ENCODE measurements at places on chromosomes 7 and 10. TPM values are rescaled to one million over a fixed set of nuclear protein-coding genes. Genes with fewer than 3 reads are reported as not detected.

DNA sequence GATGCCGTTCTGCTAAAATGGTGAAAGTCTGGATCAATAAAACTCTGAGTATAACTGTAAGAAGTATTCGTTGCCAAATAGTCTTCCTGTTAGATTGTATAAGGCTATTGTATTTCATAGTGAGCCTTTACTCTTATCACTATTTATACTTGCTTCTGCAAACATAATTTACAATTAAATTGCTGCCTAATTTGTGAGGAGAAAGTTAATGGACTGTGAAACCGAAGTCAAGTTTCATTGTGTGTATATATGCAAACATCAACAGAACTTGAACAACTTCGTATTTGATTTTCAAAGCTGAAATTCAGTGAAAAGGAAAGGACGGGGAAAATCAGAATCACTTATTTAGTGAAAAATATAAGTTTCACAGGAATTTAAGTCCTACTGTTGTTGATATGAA is 135.9 kb upstream of the CCDC6 start:
- DNase-seq = no peak

- no peak for DNase-seq
Observed at GRCh38 chr10:62939698-62940097, 123.5 kb upstream of the EGR2 start.

- DNase-seq = no peak
Observed at GRCh38 chr10:25820874-25821273, 113.2 kb upstream of the MYO3A start.

GRCh38 chr10:90862908-90863514 is 5.2 kb upstream of the HTR7 start:
- peak; percentile 16 for DNase-seq

Gene NRP1
- 17.2 TPM for total RNA-seq

DNA sequence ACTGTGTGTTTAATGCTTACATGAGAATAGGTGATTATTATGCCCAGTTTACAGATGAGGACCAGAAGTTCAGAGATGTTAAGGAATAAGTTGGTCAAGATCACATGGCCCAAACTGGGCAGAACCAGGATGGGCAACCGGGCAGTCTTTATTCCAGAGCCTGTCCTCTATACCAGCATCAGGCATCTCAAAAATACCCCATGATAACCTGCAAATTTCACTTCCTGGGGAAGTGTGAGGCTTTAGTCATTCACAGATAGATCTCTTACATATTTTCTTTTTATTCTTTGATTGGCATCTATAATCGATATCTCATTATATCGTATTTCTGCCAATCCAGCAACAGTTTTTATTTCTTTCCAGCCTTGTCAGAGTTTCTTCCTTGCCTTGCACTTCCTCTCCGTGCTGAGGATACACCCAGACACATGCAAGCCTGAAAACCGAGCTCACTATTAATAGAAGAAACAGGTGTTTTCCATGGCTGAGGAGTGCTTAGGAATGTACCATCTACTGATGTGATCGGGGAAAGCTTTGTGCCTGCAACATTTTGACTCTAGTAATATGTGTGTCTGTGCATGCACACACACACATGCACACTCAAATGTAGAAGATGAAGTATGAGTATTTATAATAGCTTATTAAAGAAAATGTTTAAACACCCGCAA is 82.4 kb downstream of the CREM start:
- DNase-seq = no peak

DNA sequence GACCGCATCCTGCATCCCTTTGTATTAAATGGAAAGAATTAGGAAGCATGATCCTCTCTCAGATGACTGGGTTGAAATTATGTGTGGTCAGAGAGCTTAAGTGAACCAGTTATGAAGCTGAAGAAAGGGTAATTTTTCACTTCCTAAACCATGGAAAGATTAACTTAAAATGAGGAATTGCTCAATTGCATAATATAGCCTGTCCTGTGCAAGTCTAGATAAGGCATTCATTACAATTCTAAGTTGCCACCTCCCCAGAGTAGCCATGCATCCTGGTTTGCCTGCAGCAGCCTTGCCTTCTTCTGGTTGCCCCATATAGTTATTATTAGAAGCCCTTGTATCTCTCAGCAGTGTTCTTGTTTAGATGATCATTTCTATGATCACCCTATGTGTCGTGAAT is 45.3 kb downstream of the STARD3NL start:
- no peak for DNase-seq

- DNase-seq = no peak
Observed at GRCh38 chr7:103824251-103824650, 165.2 kb downstream of the RELN start.

DNA sequence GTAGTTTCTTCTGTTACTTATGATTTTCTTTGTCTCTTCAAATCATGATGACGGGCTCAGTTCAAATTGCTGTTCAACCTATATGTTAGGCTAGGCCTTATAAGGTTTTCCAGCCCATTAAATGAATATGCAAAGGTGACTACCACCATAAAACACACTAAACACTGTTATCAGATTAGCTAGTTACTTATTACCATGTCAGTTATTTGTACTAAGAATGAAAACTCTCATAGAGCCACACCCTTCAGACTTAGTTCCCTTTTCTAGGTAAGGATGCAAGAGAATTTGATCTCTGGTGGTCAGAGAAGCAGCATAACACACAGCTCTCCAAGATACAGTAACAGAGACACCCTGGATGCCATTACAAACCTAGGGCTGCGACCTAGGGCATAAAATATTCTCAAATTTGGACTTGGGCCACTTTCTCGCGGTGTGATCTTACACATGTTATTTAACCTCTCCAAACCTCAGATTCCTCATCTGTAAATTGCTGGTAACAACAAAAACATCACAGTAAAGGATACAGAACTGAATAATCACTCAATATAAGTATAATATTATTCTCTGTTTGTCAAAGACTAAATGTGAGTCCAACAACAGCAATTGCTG is 35.6 kb downstream of the ANKMY2 start:
- no peak for DNase-seq

DNA sequence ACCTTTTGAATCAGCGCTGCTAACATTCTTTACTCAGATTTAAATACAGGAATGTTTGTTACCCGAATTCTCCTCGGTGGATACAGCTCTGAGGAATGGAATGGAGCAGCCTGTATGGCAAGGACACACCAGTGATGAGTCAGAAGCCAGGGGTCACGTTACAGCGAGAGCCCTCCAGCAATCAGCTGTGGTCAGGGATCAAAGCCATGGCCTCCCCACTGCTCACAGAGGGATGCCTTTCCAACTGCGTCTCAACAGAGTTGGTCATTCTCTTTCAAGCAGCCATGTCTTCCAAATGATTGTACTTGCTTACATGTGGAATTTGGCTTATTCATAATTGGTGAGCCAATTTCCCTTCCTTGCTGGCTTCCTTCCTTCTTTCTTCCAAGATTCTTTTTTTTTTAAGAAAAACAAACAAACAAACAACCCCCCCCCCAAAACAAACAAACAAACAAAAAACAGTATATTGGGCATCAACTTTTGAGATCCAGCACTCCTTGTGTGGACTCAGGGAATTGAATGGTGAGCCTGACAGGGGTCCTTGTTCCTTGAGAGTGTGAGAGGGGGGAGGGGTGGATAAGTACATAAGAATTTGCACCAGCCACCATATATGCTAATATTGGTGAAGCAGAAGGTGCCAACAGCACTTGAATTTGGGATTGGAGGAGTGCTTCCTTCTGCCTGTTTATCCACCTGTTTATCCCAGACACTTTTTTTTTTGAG is 100.2 kb downstream of the ATXN7L1 start:
- peak; percentile 99 for DNase-seq

DNA sequence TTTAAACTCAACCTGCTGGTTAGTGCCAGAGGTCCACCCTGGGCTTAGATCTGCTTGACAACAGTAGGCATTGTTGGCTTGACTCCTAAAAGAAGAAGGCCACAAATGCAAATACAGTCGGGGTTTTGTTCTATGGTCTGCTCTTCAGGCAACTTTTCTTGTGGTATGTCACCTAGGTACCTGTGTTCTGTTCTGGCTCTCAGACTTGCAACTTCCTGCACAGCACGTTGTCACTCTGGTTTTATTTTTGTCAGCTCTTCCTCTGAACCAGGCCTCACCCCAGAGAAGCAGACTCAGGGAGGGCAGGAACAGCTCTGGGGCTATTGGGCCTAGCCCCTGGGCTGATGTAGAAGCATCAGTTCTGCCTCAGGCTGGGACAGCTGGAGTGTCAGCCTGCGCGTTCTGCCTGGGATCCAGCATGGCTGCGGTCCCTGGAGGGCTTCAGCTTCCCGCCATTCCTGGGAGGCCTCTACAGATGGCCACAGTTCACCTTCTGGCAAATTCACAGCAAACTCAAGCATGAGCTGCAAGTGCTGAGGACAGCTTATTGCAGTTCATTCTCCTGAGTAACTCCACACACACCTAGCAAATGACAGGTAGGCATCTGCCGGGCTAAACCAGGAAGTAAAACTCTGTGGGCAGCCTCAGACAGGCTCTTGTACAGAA is 11.0 kb upstream of the PDCD4 start:
- DNase-seq = peak; percentile 34

GRCh38 chr7:69753981-69754380 is 155.7 kb downstream of the AUTS2 start:
- DNase-seq = no peak

- no peak for DNase-seq
Observed at GRCh38 chr10:132306864-132307751, 642 bp downstream of the STK32C start.

DNA sequence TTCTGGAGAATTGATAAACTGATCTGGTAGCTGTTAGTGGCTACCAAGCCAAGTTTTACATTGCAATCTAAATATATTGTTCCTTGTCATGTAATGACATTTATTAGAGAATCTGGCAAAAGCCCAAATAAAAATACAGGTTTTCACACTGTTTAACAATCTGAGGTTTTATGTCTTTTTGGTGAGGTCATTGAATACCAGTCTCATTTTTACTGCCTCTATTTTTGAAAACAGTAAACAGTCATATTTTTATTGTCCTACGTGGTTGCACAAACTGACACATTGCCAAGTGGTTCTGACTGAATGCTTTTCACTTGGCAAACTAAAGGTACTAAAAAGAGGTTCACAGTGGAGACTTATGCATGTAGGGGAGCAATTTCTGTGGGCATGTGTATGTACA is 157.5 kb downstream of the PRKG1 start:
- no peak for DNase-seq

Data from SJCRH30 (cell line).